ENCODE measurements at places on chromosomes 16 and 17. TPM values are rescaled to one million over a fixed set of nuclear protein-coding genes. Genes with fewer than 3 reads are reported as not detected.

GRCh38 chr17:9054126-9054975, 33.0 kb downstream of the NTN1 start:
- no peaks in the 10 kb centered on the region for H3K36me3 ChIP-seq
- no peak overlapping the region for H3K27ac ChIP-seq

The CFAP97D1 gene
- not detected for total RNA-seq

DNA sequence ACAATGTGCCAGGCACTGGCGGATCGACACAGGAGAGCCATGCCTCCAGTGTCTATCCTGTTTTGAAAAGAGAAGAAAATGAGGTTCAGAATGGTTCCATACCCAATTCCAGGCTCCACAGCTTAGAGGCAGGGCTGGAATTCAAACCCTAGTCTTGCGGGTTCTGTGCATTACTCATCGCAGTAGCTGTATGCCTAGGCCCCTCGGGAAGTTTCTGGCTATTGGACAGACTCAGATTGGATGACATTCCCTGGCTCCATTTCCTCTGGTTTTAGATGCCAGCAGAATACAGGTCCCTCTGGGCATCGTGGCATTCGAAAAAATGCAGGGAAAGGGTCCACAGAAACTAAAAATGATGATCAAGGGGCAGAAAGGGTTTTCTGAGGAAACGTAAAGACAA, 184.7 kb downstream of the COPRS start:
- H3K4me1 ChIP-seq = no peaks in the 10 kb centered on the region
- peaks cover 6% of the 10 kb centered on the region for H3K27me3 ChIP-seq
- DNase-seq = no peak
- H3K4me3 ChIP-seq = no peak overlapping the region
- H3K27ac ChIP-seq = no peak overlapping the region
- no peaks in the 10 kb centered on the region for H3K36me3 ChIP-seq

The SLC16A13 gene
- 10.1 TPM for total RNA-seq

GRCh38 chr17:50798424-50799288, 31.3 kb upstream of the ANKRD40CL start:
- DNase-seq = no peak
- no peak overlapping the region for H3K27ac ChIP-seq
- H3K36me3 ChIP-seq = no peaks in the 10 kb centered on the region

The TMEM235 gene
- total RNA-seq = not detected

The KRTAP9-2 gene
- not detected for total RNA-seq

The TP53TG3D gene
- 1.3 TPM for total RNA-seq

DNA sequence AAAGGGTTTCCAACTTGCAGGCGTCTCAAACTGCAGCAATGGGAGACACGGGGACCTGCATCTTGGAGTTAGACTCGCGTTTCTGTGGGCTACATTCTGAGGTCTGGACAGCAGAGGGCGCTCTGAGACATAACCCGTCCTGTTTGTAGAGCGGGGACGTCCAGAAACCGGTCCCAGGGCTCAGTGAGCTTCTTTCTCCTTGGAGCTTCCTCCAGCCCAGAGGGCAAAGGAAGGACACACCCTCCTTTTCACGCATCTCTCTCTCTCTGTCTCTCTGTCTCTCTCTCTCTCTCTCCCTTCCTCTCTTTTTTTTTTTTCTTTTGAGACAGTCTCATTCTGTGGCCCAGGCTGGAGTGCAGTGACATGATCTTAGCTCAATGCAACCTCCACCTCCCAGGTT, 19.8 kb downstream of the COX4I1 start:
- H3K4me3 ChIP-seq = no peak overlapping the region
- H3K27me3 ChIP-seq = peaks cover 10% of the 10 kb centered on the region
- no peaks in the 10 kb centered on the region for H3K4me1 ChIP-seq

- no peak overlapping the region for H3K27ac ChIP-seq
- H3K36me3 ChIP-seq = no peaks in the 10 kb centered on the region
- H3K27me3 ChIP-seq = peaks cover 4% of the 10 kb centered on the region
- no peak for DNase-seq
- H3K4me3 ChIP-seq = no peak overlapping the region
These were observed 216.7 kb upstream of the RBFOX1 start for GRCh38 chr16:7115898-7116297.

The IKZF3 gene
- 8.2 TPM for total RNA-seq

DNA sequence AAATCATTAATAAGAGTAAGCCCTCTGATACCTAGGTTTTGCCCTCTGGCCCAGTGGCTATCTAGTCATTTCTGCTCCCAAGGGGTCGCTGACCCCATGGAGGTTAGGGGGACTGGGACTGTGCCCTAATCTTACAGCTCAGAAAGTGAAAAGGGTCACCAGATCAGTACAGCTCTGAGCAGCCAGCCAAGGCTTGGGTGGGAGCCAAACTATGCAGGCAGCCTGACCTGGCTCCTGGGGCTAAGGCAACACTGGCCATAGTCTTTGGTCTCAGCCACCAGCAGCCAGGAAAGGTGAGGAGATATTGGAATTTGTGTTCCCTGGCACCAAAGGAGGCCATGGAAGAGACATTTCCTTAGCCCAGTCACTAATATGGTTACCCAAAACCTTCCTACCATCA, 67.6 kb downstream of the ASIC2 start:
- H3K27me3 ChIP-seq = no peaks in the 10 kb centered on the region
- H3K4me3 ChIP-seq = no peak overlapping the region
- H3K4me1 ChIP-seq = no peaks in the 10 kb centered on the region
- no peaks in the 10 kb centered on the region for H3K36me3 ChIP-seq
- H3K27ac ChIP-seq = no peak overlapping the region
- DNase-seq = no peak

GRCh38 chr17:3964203-3965117, at the start of gene ATP2A3:
Gene ATP2A3, minus strand, starts transcription at chr17:3964437. Its CDS starts 146 bp downstream, at chr17:3964291.
- DNase-seq = peak; percentile 76
- peak within 1 kb of the TSS; percentile 63 for H3K4me3 ChIP-seq
- H3K36me3 ChIP-seq = no peaks in the 10 kb centered on the region
- H3K27me3 ChIP-seq = peaks cover 8% of the 10 kb centered on the region

GRCh38 chr17:55624772-55625433, 97.8 kb downstream of the TMEM100 start:
- no peak for DNase-seq
- peaks cover 3% of the 10 kb centered on the region for H3K4me1 ChIP-seq
- no peaks in the 10 kb centered on the region for H3K36me3 ChIP-seq
- H3K27ac ChIP-seq = peak overlapping the region; percentile 1

The FOXF1 gene
- total RNA-seq = 46.4 TPM

DNA sequence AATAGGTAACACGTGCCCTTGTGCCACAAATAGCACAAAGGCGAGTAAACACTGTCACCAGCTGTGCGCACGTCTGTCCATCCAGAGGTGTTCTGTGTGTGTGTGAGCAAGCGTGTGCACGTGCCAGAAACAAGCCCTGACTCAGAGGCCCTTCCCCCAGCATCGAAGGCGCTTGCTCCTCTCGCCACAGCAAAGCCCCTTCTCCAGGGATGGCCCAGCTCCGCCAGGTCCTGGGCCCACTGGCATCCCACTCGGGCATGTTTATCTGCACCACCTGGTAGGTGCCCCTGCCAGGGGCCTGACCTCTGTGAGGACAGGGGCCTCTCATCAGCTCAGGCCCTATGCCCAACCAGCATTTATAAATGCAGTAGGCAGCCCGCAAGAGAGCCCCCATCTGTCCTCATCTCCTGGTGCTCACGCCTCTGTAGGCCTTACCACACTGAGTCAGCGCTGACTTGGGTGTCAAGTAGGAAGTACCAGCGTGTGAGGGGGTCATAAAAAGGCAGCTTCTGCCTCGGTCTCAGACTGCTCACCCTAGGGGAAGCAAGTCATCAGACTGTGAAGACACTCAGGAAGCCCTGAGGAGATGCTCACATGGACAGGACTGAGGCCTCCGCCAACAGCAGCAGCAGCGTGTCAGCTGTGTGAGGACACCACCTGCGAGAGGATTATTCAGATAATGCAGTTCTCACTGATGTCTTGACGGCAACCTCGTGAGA, 10.8 kb downstream of the TMEM235 start:
- no peak overlapping the region for H3K27ac ChIP-seq
- no peak overlapping the region for H3K4me3 ChIP-seq
- H3K4me1 ChIP-seq = no peaks in the 10 kb centered on the region
- no peaks in the 10 kb centered on the region for H3K27me3 ChIP-seq
- H3K36me3 ChIP-seq = no peaks in the 10 kb centered on the region

The FSCN2 gene
- 3.6 TPM for total RNA-seq

The EFCAB5 gene
- 1.1 TPM for total RNA-seq

The QPRT gene
- total RNA-seq = 15.0 TPM

DNA sequence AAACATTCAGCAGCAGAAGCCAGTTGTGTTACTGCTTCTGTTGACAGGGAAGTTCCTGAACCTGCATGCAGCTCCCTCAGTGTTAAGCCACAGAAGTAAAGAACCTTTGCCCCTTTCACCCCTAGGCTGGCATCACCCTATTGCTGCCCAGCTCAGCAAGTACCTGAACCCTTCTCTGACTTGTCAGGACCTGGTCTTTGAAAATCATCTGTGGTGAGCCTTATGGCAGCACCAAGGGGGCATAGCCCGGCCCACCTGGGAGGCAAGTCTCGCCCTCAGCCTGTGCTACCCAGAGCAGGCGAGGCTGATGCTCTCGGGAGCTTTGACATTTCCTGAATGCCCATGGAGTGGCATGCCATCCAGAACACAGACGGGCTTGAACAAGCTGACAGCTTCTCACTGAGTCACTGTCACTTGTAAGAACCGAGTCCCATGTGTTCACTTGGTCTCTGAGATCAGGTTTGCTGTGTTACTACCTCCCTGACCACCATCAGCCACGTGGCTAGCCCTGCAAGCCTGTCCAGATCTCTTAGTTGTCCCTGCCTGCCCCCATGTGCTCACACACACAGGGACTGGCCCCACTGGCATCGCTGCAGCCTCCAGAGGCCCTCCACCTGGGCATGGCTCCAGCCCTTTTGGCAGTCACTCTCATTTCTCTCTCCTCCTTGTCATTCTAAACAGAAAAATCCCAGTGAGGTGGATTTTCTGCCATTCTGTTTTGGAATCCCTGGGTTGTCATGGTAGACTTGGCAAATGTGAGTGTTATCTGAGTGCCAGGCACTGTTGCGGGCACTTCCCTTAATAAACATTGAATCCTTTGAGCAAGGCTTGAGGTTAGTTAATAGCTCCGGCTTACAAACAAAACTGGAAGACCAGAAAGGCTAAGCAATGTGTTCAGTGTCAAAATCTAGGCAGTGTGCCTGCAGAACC, 2.9 kb upstream of the CARMIL2 start:
- H3K4me1 ChIP-seq = peaks cover 7% of the 10 kb centered on the region
- peaks cover 10% of the 10 kb centered on the region for H3K27me3 ChIP-seq
- peak; percentile 81 for DNase-seq
- H3K27ac ChIP-seq = peak overlapping the region; percentile 24
- no peak overlapping the region for H3K4me3 ChIP-seq

DNA sequence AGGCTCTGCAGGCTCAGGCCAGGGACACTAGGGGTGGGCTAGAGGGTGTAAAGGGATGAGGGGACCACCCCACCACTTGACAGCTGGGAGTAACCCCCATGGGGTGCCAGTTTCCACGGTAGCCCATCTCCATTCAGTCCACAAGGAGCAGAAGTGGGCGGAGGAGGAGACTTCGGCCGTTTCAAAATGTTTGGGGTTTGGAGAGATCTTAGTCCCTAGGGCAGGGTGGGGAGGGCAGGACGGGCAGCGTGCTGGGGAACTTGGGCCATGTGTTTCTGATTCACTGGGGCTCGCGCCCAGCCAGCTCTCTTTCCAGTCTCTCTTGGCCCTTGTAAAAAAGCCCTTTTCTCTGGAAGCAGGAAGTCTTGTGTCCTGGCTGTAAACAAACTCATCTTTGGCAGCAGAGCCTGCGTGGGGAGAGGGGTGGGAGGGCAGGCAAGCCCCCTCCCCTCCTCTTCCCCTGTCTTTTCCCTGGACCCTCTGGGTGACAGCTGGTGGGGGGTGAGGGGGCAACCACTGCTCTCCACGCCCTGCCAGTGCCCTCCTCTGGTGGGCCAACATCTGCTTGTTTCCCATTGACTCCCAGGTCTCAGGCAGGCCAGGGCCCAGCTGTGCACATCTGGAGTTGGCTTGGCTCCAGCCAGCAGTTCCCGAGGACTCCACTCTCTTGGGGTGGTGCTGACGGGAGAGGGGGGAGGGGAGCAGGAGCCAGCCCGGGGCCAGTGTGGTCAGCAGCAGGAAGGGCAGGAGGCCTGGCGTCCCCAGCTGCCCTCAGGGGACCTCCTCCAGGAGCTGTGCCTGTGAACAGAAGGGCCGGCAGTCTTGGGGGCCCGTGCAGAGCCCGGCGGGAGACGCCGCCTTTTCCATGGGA, 8.1 kb downstream of the CYGB start:
- no peaks in the 10 kb centered on the region for H3K27me3 ChIP-seq
- peaks cover 60% of the 10 kb centered on the region for H3K4me1 ChIP-seq
- DNase-seq = peak; percentile 87
- peak overlapping the region; percentile 89 for H3K27ac ChIP-seq
- no peaks in the 10 kb centered on the region for H3K36me3 ChIP-seq
- H3K4me3 ChIP-seq = peak overlapping the region; percentile 3

GRCh38 chr17:45639297-45639849, 144.7 kb upstream of the CRHR1 start:
- H3K27me3 ChIP-seq = no peaks in the 10 kb centered on the region
- H3K36me3 ChIP-seq = peaks cover 28% of the 10 kb centered on the region
- no peaks in the 10 kb centered on the region for H3K4me1 ChIP-seq

- H3K27ac ChIP-seq = no peak overlapping the region
- no peaks in the 10 kb centered on the region for H3K36me3 ChIP-seq
- no peaks in the 10 kb centered on the region for H3K27me3 ChIP-seq
- no peaks in the 10 kb centered on the region for H3K4me1 ChIP-seq
These were observed 279.0 kb upstream of the ZFHX3 start for GRCh38 chr16:73326770-73327470.
